ENCODE measurements at places on chromosomes 4 and X.

- no peak for ATAC-seq
Measured at GRCh38 chr4:38135201-38135600, 175.0 kb downstream of the PTTG2 start.

DNA sequence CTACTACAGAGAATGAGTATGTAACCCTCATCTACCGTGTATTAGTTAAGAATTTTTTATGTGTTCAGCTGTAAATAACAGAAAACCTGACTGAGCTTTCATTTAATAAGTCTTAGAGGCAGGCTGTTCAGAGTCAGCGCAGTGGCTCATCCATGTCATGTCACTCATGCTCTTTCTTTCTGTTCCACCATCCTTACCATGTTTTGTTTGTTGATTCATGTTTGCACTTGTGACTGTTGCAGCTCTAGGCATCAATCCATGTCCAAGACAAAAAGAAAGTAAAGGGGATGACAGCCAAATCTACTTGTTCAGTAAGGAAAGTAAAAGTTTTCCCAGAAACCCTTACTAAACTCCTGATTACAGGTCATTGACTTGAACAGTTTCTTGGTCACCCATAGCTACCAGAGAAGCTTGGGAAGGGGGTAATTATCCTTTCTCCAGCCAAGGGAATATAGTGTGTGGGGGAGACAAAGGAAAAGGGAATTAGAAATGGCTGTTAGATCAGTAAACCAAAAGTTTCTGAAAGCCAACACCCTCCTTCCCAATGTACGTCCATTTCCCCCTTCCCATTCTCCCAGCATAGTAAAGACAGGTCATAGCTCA lies 9.0 kb downstream of the ART3 start:
- ATAC-seq = no peak

GRCh38 chr4:153564630-153565525 lies 98.7 kb downstream of the TMEM131L start:
- no peak for ATAC-seq

DNA sequence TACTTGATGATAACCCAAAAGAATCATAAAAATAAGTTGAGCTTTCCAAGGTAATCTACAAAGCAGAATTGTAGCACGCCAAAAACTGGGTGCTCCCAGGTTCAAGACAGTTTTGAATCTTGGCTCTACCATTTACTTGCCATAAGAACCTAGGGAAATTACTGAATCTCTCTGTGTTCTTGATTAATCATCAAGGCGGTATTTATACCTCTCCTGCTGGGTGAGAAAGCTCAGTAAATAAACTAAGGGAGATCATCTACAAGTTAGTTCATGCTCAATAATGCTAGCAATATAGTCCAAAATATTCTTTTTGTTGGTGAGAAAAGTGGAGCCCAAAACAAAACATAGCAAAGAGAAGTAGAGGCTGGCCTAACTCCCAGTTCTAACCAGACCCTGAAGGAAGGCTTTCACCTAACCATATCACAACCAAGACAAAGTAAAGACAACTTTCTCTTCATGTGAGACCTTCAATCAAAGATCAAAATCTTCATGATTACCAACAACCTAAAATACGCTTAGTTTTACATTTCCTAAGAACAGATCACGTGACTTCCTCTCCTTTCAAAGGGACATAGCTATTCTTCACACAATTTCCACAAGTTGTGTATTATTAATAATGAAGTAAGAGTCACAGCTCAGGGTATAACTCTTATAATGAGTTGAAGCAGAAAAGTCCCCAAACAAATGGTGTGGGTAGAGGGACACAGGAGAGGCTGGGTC lies 34.4 kb downstream of the TNIP3 start:
- ATAC-seq = no peak

GRCh38 chr4:143586080-143586479 lies 72.6 kb downstream of the SMARCA5 start:
- no peak for ATAC-seq

- ATAC-seq = no peak
Measured at GRCh38 chrX:15072880-15073279, 197.0 kb downstream of the ASB9 start.

- no peak for ATAC-seq
Measured at GRCh38 chr4:8393593-8394038, 46.9 kb downstream of the ACOX3 start.

- no peak for ATAC-seq
Measured at GRCh38 chrX:17848545-17849265, 12.4 kb downstream of the RAI2 start.

- ATAC-seq = peak; percentile 55
Measured at GRCh38 chr4:133148690-133149363, at the start of gene PCDH10. Gene PCDH10 (plus strand): TSS chr4:133149294. CDS start chr4:133150141, 847 bp downstream.

GRCh38 chrX:45083314-45083713 lies 117.4 kb downstream of the DIPK2B start:
- no peak for ATAC-seq

DNA sequence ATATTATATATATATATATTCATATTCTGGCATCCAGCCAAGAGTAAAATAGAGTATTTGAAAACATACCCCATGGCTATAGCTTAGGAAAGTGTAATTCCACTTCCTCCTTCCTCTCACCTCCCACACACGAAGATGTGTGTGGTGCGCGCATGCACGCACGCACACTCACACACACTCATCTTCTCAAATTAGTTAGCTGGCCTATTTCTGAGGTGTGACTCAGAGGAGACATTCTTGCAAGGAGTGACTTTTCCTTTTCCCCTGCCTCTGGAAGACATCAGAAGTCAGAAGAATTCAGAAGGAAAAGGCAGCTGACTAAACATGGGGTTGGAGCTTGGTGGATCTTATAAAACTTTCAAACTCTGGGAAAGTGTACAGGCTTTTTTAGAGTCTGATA lies 8.8 kb downstream of the ENPEP start:
- ATAC-seq = no peak

- ATAC-seq = no peak
Measured at GRCh38 chr4:22237155-22237751, 278.6 kb downstream of the ADGRA3 start.

DNA sequence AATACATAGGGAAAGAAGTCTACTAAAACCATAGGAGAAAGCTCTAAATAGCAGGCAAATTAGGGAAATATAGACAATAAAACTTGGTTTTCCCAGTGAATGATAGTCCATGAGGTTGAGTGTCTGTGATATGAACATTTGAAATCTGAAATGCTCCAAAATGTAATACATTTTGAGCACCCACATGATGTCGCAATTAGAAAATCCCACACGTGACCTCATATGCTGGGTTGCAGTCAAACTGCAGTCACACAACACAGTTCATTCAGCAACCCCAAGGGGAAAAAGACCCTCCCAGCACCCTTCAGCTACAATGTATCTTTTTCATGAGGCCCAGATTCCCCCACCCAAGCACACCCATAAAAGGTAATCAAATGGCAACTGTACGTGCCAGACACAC lies 155.6 kb downstream of the BTC start:
- ATAC-seq = no peak

DNA sequence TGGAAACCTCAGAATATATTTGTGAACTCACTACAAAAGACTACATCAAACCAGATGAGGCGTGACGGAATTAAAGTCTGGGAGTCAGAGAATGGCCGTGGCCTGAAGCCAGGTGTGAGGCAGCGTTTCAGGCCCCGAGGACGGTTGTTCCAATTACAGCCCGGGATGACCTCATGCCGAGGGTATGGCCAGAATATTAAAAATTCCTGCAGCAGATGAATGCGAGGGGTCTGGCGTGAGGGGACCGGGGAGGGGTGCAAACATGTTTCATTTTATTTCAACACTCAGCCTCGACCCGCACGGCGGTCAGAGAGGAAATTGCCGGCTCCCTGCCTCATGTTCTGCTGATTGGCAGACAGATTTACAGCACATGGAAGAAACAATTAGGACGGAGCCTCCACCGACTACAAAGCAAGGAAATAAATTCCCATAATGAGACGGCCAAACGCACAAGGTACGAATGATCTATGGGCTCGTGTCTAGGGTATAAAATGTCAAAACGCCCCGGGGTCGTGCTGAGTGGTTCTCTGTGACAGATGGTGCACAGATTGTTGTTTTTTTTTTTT lies 289.7 kb downstream of the SHOX start:
- no peak for ATAC-seq

DNA sequence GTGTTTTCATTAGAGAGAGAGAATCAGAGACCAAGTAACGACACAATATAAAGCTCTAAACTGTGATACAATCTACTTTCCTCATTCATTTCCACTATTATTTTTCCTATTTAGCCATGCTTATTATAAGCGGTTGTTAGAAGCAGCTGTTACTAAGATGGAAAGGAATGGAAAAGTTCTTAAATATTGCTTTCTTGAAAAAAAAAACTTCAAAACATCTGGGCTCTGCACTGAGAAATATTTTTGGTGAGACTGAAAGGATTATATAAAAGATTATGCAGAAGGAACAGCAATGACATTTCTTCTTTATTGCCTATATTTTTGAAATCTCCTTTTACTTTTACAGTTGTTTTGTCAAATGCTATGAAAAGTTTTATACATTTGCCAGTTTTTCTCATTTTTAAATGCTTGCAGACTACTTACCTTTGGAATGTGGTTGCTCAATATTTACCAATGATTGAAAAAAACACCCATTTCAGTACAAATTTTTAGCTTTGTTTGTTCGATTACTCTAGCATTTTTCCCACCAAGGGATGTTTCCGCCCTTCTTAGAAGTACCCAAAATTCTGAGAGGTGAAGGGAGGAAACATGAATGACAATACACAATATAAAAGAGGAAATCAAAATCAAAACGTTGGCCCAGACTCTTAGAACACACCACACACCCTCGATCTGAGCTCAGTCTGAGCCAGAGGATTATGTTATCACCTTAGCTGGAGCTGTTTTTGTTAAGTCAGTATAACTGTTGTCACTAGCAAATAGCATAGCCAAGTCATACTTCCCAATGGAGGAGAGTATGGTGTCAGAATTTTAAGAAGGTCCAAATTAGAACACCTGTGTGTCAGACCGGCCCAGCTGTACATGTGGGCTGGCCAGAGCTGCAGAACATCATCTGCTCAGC lies 18.4 kb downstream of the DKK2 start:
- ATAC-seq = no peak

DNA sequence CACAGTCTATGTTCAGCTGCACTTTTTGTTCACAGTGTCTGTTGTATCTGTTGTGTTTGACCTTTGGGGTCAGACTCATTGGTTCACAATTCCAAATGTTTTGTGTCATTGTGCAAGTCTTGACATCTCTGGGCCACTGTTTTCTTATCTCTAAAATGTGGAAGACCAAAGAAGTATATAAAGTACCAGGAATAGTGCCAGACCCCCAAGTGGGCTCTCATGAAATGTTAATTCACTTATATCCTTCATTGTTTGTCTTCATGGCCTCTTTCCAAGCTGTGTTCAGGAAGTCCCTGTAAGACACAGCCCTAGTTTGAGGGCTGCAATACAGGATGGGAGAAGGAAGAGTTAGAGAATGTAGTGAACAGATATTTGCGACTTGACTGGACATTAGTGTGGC lies 468.3 kb upstream of the BOD1L1 start:
- no peak for ATAC-seq

DNA sequence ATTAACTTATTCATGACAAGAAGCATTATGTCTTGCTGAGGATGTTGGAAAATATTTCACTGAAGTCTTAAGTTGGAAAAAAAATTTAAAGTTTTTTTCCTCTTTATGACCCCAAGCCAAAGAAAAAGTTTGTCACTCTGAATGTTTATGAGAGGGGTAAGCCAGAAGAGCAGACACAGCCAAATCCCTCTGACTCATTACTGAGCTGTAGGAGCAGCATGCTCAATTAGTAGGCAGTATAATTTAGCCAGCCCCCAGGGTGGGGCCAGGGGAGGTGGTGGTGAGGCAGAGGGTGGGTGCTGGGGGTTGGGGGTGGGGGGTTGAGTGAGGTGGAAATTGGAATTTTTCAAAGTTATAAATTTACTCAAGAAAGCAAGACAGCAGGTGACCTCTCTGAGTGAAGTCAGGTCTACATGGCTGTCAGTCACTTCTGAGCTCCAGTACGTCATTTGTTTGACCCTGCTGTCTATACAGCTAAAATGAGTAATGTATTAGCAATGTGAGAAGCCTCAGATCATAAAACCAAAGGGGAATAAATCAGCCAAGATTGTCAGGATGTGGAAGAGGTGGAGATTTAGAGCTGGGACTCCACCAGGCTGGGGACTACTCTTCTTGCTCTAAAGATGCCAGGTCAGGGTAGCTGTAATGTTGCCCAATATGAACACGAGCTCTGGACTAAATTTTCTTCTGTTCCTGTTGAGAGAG lies 98.8 kb upstream of the NDP start:
- ATAC-seq = no peak

- ATAC-seq = no peak
Measured at GRCh38 chr4:141009931-141010330, 123.3 kb downstream of the RNF150 start.

GRCh38 chr4:79163981-79164490 lies 161.8 kb downstream of the NAA11 start:
- ATAC-seq = no peak

GRCh38 chr4:127069675-127070074 lies 563.1 kb upstream of the INTU start:
- ATAC-seq = no peak

DNA sequence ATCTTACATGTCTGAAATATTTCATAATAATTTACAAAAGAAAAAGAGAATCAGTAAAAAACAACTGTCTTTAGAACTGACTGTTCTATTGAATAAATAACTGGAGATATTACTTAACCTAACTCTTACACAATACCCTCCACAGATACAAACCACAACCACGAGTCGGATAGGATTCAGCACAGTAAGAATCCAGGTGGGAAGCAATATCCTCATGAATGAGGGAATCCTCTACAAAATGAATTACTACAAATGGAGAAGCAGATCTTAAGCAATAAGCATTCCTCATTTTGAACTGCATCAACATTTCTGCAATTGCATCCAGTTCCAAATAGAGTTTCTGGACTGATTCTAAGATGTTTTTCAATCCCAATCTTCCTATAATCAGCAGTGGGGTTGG lies 227.1 kb downstream of the SH2D1A start:
- no peak for ATAC-seq

DNA sequence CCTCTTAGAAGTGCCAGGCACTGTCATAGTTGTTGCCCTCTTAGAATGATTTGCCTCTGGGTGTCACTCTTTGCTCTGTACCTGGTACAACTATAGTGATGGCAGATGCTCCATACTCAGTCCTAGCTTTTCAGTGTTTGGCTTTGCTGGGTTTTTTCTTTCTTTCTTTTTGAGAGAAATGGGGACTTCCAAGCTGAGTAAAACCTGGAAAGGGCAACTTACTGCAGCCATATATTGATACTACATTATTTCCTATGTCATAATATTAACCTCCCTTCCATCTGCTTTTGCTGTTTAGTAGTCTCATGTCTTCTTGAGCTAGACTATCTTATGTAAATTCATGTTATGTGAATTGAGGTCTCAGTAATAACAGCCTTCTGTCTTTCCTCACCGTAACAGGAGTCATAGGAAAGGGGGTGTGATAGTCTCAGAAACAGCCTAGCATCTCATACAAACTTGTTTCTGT lies 49.0 kb downstream of the NIPAL1 start:
- peak; percentile 89 for ATAC-seq

- ATAC-seq = no peak
Measured at GRCh38 chr4:8589823-8590545, 2.6 kb upstream of the CPZ start.

- ATAC-seq = no peak
Measured at GRCh38 chr4:71472946-71473345, 134.1 kb downstream of the SLC4A4 start.
